ENCODE measurements at places on chromosomes 2 and 18.

- DNase-seq, result no peak
Measured at GRCh38 chr2:133316557-133316956, 251.7 kb downstream of the NCKAP5 start.

GRCh38 chr2:170321526-170321925 lies 143.6 kb downstream of the MYO3B start:
- no peak for DNase-seq

- DNase-seq, result no peak
Measured at GRCh38 chr2:191012845-191013681, 908 bp downstream of the STAT1 start.

DNA sequence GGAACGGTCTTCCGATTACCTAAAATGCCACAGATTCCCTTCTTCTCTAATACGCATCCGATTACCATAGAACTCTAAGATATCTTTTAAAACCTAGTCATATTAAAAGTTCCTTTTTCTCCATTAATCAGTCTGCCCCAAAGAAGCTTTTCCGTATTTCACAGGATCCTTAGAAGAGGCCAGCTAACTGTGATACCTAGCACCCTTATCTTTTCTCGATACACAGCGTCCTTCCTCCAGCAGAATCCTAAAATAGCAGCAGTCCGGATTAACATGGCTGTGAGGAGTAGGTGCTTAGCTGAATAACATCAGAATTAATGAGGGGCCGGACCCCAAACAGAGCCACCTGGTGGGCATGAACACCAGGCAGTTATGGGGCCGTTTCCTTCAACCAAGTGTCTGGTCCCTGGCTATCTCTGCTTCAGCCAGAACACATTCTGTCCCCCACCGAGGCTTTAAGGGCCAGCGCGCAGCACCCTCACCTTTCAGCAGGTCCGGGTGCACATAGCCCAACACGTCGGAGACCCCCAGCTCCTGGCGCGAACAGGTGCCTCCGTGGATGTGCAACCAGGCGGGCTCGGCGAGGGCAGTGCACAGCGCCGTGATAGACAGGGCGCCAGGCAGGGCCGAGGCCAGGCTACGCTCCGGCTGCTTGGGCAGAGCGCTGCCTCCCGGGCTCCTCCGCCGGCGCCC lies 995 bp downstream of the TMEM127 start:
- DNase-seq, result peak; percentile 12

DNA sequence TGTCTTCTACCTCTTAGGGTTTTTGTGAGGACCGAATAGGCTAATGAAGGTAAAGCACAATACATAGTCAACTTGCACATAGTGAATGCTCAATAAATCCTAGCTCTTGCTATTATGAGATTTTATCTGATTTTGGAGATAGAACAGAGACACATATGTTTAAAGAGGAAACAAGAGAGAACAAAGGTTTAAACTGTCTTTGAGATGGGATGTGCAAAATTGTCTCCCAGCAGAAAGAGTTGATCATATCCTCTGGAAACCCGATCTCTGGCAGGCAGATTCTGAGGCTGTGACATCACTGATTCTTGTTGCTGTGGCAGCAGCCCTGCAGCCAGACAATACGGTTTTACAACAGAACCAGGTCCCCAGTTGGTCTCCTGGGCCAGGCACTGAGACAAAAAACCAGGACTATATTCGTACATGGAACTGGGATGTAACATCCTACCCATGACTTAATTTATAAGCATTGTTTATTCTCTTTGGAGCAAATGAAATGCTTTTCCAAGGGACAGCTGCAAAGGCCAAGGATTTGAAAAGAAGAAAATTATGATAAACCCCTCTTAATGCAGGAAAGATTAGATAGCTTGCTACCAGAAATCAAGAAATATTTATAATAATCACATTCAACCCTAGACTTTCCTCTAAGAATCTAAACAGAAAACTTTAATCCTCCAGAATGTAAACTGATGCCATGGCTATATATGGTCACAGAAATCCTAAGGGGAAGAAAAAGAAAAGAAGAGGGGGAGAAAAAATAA lies 80.2 kb downstream of the SLC8A1 start:
- DNase-seq, result no peak

DNA sequence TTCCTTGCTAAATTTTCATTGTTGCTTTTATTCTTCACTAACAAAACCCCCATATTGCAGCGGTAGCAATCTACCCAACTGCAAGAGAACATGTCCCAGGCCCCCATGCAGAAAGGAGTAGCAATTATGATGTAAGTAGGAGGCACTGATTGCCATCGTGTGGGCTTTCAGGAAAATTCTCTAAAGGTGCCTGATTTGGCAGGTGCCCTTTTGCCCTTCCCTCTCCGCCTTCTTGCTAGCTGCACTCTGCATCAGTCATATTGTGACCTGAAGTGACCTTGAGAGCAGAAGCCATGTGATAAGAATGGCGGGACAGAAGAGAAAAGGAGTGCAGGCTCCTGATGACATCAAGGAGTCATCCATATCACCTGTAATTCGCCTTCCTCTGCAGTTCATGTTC lies 112.1 kb downstream of the NCKAP5 start:
- DNase-seq, result no peak

DNA sequence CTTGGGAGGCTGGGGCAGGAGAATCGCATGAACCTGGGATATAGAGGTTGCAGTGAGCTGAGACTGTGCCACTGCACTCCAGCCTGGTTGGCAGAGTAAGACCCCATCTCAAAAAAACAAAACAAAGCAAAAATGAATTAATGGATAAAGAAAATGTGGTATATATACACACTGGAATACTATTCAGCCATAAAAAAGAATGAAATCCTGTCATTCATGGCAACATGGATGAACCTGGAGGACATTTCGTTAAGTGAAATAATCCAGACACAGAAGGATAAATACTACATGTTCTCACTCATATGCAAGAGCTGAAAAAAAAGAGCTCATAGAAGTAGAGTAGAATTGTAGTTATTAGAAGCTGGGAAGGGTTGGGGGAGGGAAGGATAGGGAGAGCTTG lies 80.8 kb downstream of the RAB31 start:
- DNase-seq, result no peak

DNA sequence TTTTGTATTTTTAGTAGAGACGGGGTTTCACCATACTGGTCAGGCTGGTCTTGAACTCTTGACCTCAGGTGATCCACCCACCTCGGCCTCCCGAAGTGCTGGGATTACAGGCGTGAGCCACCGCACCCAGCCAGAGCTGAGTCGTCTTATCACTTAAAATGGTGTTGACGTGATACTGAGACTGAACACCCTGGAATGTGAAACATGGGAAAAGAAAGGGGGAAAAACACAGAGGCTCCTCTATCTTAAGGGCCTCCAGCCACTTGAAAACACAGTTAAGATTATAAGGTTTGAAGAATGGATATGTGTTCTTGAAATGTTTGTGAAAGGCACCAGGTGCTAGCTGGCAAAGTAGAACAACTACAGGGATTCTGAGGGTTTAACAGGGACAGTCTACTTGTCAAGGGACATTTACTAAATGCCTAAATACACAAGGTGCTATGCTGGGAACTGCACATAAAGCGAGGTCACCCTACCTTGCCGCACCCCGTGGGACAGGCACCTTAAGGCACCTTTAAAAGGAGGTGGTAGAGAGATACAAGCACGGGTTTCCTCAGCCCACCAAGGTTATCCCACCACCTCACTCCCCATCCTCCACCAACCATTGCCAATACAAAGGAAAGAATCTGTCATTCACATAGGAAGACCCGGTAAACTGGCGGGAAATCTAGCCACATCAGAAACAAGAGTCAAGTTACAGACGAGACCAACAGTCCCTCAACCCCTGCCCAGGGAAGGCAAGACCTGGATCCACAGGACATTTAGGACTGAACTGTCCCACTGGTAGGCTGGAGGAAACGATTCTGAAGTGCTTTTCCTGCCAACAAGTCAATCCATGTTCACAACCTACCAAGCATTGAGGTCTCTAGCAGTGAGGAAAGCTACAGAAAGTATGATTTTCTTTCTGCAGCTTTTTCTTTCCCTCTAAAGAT lies 43.4 kb downstream of the STK39 start:
- no peak for DNase-seq

- no peak for DNase-seq
Measured at GRCh38 chr2:180394305-180394704, 387.2 kb upstream of the CWC22 start.

DNA sequence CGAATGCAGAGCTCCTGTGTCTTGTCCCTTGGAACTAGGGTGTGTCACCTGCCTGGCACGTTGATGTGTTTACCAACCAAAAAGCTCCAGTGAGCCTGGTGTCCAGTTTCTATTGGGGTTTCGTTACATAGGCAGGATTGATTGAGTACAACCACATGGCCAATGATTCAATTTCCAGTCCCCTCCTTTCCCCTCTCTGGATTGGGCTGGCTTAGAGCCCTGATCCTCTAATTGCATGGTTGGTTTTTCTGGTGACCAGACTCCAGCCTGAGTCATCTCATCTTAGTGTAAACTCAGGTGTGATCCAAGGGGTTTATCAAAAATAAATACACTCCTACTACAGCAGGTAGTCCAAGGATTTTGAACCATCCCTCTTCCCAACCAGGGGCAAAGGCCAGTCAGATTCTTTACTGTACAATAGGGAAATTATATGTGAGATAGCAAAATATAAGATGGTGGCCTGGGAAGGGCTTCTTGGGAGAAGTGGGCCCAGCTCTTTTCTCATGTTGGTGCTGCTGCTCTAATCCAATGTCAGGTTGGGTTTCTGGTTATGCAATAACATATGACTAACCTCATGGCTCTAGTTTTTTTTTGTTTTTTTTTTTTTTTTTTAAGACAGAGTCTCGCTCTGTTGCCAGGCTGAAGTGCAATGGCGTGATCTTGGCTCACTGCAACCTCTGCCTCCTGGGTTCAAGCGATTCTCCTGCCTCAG lies 64.7 kb upstream of the MGAT5 start:
- DNase-seq, result no peak
